ENCODE measurements at places on chromosomes 12 and 14.

DNA sequence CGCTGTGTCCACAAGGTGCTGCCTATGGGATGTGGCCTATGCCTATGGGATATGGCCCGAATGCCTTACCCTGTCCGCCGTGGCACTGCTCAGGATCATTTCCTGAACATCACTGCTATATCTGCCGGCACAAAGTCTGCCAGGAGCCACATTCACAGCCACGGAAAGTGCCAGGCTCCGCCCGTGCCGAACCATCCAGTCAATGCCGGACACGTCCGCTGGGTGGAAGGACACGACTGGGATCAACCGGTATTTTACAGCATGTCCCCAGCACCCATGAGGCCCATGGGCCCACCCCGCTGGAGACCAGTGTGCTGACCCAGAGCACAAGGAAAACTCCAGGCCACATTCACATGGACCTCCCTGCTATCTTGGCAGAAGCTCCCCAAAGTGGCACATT is 14.6 kb upstream of the RAB35 start:
- no peak for DNase-seq

GRCh38 chr14:91058042-91058581 is 2.3 kb downstream of the RPS6KA5 start:
- DNase-seq: no peak

DNA sequence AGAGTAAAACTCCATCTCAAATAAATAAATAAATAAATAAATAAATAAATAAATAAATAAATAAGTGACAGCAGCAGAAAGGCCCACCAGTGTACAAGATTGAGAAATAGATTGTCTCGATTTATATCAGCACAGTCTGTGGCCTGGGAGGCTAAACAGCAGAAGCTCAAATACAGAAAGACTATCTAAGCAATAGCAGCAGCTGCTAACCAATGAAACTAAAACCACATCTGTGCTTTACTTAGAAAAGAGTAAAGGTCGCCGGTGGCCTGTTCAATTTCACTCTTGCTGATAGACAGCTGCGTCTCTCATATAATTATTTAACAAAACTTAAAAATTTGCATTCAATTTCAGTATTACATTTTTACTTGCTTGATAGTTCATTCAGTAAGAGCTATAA is 325.7 kb downstream of the CEP128 start:
- DNase-seq: no peak

DNA sequence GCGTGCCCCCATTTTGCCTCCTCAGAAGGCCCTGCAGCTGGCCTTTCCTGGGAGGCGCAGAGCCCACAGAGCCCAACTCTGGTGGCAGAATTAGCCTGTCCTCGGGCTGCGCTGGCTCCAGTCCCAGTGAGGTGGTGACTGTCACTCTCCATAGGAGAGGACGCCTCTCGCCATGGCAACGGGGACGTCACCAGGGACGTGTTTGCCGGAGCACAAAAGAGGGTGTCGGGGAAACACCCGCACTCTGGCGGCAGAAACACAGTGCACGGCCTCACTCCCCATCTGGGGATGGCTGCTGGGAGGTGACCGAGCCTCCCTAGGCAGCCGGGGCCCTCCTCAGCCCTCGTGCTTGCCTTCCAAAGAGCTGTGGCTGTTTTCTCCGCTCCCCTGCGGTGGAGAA is 50.2 kb upstream of the NCOR2 start:
- DNase-seq: no peak

- no peak for DNase-seq
These were observed 77.3 kb upstream of the CNTN1 start for GRCh38 chr12:40614923-40615322.

Data from activated CD8-positive, alpha-beta memory T cell treated with anti-CD3 and anti-CD28 coated beads, Interleukin-2, amount 10 ng/mL, durations not matched to agents 7 days and 5 days (primary cell).